NT2/D1 (cell line): ENCODE measurements at places on chromosomes 13 and 19.

DNA sequence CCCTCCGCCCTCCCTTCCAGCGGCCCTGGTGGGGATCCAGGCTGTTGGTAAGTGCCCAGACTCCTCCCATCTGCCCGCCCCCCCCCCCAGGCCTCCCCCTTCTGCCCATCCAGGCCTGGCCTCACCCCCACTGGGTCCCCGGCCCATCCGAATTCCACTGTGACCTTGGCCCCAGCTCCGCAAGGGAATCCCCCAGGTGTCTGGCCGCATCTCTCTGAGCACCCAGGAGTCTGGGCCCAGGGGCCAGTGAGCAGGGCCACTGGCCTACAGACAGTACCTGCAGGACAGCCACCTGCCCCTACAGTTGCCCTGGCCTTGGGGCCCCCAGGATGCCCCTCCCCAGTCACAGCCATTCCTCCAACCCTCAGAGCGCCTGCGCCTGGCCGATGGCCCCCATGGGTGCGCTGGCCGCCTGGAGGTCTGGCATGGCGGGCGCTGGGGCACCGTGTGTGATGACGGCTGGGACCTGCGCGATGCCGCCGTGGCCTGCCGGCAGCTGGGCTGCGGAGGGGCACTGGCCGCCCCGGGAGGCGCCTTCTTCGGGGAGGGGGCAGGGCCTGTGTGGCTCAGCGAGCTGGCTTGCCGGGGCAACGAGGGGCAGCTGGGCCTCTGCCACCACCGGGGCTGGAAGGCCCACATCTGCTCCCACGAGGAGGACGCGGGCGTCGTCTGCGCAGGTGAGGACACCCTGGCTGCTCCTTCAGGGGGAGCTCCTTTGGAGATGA, 912 bp downstream of the SSC5D start:
- no peak for DNase-seq

GRCh38 chr19:1275260-1275975, at the start of gene FAM174C:
FAM174C (plus strand) TSS chr19:1275530; CDS start chr19:1275550, 20 bp downstream.
- peak; percentile 97 for DNase-seq

DNA sequence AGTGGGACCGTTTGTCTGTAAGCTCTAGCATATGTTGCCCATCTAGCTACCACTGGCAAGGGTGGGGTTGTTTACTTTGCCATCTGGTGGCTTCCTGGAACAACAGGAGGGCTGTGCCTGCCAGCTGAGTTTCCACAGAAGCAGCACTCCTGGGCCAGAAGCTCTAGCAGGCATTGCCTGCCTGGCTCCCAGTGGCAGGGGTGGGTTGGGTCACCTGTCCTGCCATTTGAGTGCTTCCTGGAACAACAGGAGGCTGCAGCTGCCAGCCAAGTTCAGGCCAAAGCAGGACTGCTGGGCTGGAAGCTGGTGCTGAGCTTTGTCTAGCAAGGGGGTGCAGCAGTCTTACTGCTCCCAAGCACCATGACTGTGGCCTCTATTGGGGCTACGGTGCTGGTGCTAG, 239.7 kb downstream of the MTUS2 start:
- no peak for DNase-seq

- no peak for DNase-seq
Measured at GRCh38 chr13:73429701-73430100, 370.9 kb downstream of the KLF5 start.

DNA sequence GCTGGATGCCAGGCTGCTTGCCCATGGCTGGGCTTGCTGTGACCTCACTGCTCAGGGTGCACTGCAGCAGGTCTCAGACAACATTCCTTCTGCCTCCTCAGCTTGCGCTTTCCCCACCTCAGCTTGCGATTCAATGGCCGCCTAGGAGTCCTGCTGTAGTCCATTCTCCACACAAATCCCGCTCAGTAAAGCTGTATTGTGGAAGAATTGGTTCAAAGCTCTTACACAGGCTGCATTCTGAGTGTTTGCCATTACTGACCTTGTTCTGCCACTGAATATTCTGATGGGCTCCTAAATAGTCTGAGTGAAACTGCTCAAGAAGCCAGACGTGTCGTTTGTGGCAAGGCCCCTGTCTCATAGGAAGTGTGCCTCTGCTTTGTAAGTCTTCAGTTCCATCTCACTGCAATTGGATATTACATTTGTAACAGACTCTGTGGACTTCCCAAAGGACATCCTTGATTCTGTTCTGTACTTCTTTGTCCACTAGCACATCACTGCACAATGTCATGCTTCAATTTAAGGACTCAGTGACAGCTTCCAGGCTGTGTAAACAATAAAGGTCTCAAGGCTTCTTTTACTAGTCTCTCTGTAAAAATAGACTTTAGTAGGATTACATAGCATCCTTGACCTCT, 49.8 kb downstream of the KATNAL1 start:
- no peak for DNase-seq

GRCh38 chr19:44886141-44886540, 4.9 kb upstream of the TOMM40 start:
- no peak for DNase-seq

- DNase-seq = no peak
Measured at GRCh38 chr13:107497661-107498060, 717.7 kb downstream of the LIG4 start.

DNA sequence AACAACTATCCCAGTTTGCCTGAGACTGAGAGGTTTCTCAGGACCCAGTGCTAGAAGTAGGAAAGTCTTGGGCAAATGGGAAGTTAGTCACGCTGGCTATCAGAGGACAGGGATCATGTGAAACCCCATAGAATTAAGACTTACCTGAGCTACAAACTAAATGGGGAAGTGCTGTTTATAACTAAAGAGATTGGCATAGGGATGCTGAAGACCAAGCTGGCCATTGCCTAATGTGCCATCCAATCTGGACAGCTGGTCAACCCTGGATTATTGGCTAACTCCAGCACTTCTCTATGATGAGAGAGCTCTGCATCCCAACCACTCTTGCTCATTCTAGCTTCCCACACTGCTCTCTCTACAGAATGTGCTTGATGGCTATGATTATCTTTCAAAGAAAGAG, 216.1 kb downstream of the TDRD3 start:
- DNase-seq = no peak

GRCh38 chr19:8185343-8186068, 23.7 kb upstream of the CERS4 start:
- no peak for DNase-seq

DNA sequence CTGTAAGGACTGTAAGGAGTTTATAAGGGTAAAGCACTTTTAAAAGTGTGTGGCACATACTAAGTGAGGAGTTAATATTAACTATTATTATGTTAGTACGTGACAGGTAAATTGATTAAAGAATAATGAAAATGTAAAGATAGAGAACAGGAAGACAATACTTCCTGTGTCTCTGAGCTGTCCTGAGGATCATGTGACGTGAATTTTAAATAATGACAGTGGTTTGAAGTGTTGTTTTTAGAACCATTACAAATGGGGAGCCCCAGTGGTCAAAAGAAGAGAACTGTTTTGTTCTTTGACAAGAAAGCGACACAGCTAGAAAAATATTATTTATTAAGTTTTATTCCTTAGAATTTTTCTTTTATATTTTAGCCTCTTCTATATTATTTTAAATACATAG, 241.2 kb upstream of the STARD13 start:
- no peak for DNase-seq

- no peak for DNase-seq
Measured at GRCh38 chr19:13938301-13939064, at the start of gene PODNL1. PODNL1 (minus strand) TSS chr19:13938417; CDS start chr19:13938181, 236 bp downstream.

DNA sequence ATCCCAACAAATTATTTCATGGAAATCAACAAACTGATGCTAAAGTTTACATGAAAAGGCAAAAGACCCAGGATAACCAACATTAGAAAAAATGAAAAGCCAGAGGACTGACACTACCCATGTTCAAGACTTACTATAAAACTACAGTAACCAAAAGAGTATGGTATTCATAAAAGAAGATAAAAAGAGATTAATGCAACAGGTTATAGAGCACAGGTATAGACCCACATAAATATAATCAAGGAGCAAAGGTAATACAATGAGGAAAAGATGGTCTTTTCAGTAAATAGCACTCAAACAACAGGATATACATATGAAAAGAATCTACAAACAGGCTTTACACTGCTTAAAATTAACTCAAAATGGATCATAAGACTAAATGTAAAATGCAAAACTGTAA, 1342.7 kb downstream of the UQCRFS1 start:
- no peak for DNase-seq

GRCh38 chr19:17831419-17831888, 10.1 kb upstream of the INSL3 start:
- no peak for DNase-seq

- no peak for DNase-seq
Measured at GRCh38 chr13:35534343-35534742, 57.9 kb upstream of the MAB21L1 start.

GRCh38 chr13:75685239-75685697, 49.1 kb downstream of the LMO7 start:
- peak; percentile 47 for DNase-seq

DNA sequence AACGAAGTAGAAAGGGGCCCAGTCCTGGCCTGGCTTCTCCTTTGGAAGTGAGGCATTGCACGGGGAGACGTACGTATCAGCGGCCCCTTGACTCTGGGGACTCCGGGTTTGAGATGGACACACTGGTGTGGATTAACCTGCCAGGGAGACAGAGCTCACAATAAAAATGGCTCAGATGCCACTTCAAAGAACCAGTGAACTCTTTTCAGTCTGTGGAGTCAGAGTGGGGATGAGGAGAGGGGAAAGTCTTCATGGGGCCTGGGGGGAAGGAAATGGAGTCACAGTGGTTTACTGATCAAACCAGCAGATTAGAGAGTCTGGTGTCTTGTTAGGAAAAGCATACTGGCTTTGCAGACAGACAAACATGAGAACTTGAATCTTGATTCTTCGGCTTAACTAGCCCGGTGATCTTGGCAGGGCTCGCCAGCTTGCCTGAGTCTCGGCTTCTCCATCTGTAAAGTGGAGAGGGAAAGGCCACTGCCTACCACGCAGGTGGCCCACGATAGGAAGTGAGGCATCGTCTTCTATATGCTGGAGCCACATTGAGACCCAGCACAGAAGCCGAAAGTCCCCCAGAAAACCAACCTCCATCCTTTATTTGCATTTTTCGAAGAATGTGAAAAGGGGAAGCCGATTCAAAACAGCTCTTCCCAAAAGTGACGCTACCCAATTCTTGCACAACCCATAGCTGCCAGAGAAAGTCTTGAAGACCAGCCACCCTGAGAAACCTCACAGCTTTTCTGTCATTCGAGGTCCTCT, at the start of gene FFAR1:
Gene FFAR1 (plus strand): TSS at position 732 of the 759 bp plus-strand sequence. CDS start 3,650 bp downstream, outside the sequence.
- no peak for DNase-seq

DNA sequence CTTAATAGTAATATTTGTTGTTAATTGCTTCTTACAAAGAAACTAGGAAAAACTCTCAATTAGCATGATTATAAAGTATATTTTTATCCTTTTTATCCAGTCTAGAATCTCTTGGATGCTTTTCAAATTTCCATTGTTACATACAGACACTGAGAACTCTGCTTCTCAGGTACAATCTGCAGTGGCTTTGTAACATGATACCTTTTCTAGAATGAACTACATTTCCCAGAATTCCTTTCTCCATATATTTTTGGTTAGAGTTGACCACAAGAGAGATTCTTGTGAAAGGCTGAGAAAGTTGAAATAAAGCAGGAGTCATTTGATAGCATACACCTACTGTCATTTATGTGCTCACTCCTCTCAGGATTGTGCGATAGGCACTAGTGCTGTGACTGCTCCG, 148.6 kb downstream of the SLITRK6 start:
- DNase-seq = no peak

- no peak for DNase-seq
Measured at GRCh38 chr19:45090034-45090433, 2.9 kb upstream of the PPP1R37 start.

DNA sequence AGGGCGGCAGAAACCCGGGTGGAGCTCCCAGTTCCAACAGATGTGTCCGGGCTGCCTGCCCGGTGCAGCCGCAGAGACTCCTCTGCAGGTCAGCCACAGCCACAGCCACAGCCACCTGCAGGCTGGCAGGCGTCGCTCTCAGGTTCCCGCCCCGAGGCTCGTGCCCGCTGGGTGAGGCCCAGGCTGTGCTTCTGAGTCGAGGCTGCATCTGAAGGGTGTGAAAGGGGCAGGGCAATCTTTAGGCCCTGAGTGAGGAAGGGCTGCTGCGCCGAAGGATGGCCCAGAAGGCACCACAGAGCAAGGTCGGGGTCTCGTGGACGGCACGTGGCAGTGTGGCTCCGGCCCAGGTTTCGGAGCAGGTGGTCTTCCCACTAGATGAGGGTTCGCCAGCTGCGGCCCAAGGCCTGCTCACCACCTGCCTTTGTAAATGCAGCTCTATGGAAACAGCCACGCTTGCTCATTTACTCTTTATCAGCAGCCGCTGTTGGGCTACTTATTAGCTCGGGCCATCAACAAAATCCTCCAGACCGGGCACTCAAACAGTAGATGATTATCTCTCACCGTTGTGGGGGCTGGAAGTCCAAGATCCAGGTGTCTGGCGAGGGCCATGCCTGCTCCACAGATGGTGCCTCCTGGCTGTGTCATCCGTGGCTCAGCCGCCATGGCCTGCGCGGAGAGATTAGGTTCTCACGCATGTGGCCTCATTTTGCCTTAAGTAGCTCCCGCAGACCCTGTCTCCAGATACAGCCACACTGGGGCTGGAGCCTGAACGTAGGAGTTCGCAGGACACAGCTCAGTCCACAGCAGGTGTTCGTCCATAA, 40.3 kb upstream of the TFDP1 start:
- no peak for DNase-seq

DNA sequence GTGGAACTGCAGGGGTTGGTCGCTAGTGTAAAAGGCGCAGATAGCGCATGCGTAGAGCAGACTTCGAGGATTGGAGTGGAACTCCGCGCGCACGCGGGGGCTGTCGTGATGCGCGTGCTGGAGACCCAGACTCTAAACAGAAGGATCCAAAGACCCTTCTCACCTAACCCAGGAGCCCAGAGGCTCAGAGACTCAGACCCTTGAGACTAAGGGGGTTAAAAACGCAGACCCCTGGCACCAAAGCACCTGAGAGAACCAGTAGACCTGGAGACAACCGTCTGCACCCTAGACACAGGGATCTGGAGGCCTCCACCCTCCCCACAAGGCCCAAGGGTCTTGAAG, 567 bp upstream of the CTU1 start:
- DNase-seq = no peak

- no peak for DNase-seq
Measured at GRCh38 chr19:39483141-39483540, 2.5 kb downstream of the TIMM50 start.

- no peak for DNase-seq
Measured at GRCh38 chr13:61149331-61149730, 266.3 kb downstream of the PCDH20 start.

DNA sequence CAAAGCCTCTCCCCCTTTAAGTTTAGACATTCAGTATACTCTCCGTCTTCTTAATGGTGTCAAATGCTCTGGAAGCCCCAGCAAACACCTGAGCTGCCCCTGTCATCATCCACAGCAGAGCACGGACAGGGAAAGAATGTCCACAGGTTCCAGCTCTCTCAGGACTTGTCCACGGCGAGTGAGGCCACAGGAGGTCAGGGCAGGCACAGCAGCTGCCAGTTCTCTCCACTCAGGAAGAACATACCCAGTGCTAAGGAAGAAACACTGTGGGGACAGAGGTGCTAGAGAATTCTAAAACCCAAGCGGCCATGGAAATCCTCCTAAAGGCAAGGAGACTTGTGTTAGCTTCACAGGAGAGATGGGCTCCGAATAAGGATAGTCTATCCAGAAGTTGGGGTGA, 132.0 kb upstream of the SERP2 start:
- no peak for DNase-seq

GRCh38 chr13:43935878-43936277, 56.2 kb downstream of the LACC1 start:
- no peak for DNase-seq
